Effector memory CD8-positive, alpha-beta T cell (primary cell): ENCODE measurements at places on chromosomes 7 and 10.

- DNase-seq = no peak
These were observed 174.4 kb downstream of the ARID5B start for GRCh38 chr10:62075912-62076311.

- DNase-seq = no peak
These were observed 58.6 kb upstream of the EBF3 start for GRCh38 chr10:130022511-130023299.

DNA sequence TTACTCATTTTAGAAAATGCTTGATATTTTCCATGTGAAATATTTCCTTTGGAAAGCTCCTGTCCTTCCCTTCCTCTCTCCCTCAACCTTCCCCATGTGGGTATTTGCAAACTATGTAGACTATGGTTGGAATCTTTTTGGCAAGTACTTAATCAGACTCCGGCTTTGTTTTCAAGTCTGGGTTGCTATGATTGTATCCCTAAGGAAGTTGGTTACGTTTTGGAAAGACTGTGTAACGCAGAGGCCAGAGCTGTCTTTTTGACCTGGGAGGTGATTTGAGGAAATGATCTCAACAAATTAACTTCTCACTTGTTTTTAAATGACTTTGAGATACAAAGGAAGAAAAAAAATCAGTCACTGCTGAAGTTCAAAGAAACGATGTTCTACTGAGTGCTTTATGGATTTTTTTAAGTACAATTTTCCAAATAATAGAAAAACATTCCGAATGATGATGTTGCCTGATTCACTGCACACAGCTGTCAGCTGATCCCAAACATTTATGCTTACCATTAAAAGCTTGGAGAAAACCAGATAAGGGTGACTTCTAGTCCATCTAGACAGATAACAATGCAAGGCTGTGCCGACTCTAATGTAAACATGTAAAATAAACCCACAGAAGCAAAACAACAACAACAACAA is 145.5 kb upstream of the CELF2 start:
- DNase-seq = no peak

- DNase-seq = no peak
These were observed 257.6 kb upstream of the GHITM start for GRCh38 chr10:83881661-83882060.

GRCh38 chr10:131891196-131891928 is 9.4 kb upstream of the PPP2R2D start:
- DNase-seq = no peak

GRCh38 chr10:79493806-79494205 is 18.5 kb upstream of the EIF5AL1 start:
- DNase-seq = no peak

DNA sequence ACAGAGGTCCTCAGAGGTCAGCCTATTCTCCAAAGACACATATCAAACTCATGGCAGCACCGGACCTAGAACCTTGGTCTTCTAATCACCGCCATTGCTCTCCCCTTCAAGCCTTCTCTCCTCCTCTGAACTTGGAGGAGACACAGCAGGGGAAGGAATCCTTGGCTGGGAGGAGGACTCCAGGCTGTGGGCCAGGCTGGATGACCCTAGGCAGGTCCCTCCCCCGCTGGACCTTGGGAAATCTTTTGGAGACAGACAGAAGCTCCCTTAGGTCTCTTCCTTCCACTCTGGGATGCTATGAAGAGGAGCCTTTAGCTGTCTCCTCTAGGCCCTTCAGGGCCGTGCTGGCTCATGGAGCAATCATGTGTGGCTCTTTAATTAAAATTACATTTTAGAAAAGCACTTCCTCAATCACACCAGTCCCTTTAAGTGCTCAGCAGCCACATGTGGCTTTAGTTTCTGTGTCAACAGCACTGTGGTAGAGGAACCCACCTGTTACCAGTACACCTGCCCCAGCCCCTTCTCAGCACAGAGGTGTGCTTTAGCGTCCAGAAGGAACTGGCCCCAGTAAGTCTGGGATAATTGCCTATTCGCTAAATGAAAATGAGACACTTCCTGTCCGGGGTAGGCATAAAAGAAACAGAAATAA is 238.2 kb downstream of the CELF2 start:
- DNase-seq = no peak

GRCh38 chr7:116087291-116087690 is 56.7 kb upstream of the TFEC start:
- DNase-seq = no peak

- DNase-seq = no peak
These were observed 97.0 kb downstream of the SUGCT start for GRCh38 chr7:40231796-40232195.

DNA sequence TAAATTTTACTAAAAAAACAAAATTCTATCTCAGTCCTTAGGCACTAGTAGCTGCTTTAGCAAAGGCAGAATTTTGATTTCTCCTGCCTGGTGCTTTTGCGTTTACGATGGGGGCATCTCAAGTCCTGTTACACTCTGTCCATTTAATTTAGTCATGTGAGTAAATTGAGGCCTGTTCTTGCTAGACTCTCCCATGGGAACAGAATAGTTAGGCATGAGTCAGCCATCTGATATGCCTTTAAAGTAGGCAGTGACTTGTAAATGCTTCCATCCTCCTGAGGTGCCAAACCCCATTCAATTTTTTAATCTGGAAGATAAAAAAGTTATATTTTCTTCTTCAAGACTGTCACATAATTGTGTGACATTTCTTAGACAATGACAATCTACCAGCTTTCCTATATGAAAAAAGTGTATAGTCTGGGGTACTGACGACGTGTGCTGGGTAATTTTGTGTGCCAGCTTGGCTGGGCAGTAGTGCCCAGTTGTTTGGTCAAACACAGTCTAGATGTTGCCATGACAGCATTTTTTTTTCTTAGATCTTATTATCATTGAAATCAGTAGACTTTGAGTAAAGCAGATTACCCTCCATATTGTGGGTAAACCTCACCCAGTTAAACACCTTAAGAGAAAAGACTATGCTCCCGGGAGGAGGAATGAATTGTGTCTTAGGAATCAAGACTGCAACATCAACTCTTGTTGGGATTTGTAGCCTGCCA is 603.4 kb downstream of the SORCS1 start:
- no peak for DNase-seq

DNA sequence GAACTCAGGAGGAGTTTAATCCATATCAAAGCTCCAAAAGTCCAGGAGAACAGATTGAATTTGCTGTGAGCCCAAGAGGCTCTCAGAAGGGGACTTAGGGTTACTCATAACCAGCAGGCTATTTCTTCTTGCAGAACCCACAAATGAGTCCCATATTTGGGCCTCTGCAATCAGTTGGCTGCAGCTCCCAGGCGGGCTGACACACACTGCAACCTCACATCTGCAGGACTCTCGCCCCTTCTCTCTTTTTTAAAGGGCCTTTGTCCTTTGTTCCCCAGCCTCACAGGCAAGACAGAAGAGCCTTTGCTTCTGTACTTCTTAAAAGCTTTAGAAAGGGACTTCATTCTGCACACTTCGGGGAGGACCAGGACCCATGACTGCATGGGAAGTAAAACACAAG is 26.7 kb downstream of the CREB3L2 start:
- no peak for DNase-seq

GRCh38 chr10:50392966-50393718 is 141.8 kb upstream of the ASAH2 start:
- DNase-seq = no peak

- DNase-seq = no peak
These were observed 29.0 kb downstream of the PDGFA start for GRCh38 chr7:490461-491291.

- no peak for DNase-seq
These were observed 28.5 kb downstream of the NAPEPLD start for GRCh38 chr7:103120362-103120761.

DNA sequence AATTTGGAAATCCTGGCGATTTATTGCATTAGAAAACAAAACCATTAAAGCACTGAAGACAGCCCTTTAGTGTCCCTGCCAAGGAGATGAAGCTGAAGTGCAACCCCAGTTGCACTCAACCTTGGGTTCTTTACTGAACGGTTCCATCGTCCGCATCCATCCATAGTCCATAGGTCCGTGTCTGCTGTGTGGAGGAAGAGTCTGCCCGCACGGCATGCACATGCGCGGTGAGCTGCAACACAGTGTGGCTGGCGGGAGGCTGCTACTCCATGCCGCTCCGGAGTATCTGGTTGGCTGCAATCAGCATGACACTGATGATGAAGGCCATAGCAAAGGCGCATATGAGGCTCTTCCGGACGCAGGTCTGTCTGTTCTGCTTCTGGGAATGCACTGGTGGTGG is 624.6 kb downstream of the CALN1 start:
- DNase-seq = no peak

- no peak for DNase-seq
These were observed 92.1 kb downstream of the CYP51A1 start for GRCh38 chr7:92042056-92042737.

GRCh38 chr10:88472540-88472939 is 110.6 kb downstream of the RNLS start:
- no peak for DNase-seq

DNA sequence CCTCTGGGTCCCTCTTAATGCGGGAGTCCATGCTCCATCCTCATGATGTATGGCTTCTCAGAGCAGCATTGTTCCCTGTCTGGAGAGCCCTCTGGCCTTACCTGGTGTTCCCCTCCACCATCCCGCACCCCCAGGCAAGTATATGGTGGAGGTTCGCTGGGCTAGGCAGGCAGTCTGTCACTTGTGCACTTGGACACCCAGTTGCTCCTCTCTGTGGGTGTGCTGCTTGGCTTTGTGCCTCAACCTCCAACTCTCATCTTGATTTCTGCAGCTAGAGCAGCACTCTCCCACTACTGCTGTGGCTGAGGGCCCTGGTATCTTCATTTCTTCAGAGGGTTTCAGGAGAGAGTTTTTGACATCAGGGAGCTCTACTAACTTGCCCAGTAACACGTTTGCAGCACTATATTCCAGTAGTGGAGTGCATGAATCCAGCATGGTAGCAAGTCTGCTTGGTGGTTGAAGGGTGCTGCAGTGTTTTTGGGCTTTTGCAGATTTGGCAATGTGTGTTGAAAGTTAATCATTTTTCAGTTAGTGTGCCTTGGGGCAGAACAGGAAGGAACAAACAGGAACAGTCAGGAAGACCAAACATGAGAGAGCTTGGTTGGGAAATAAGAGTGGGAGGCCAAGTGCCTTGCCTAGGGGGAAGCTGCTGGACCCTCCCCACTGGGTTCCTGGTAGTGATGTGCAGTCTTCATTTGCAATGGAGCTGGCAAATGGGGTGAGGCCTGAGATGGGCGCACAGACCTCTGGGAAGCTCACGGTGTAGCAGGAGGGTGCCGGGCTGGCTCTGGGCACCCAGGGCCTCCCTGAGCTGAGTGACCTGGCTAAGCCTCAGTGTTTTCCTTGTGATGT is 37.4 kb downstream of the TSPAN14 start:
- no peak for DNase-seq

- DNase-seq = no peak
These were observed 165.0 kb downstream of the CHN2 start for GRCh38 chr7:29359482-29360093.

DNA sequence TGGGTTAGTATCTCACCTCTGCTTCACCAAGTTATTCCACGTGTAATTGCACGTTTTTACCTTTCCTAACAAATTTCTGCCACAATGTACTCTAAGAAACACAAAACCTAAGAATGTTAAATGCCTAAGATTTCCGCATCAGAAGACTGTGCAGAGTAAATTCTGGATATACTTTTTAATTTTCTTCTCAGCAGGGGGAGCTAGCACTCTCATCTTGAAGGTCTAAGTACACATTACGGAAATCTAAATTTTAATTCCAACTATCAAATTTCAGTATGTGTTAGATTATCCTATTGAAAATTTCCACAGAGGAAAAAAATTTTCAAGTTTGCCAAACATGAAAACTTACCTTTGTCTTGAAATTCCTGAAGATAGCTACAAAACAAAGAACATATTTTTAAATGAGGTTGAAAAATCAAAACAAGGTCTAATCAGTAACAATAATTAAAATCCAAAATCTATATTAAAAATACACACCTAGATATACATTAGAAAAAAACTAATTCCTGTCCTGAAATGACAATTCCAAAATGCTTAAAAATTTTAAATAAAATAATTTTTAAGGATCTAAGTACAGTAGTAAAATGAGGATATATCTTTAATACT is 10.5 kb downstream of the SKAP2 start:
- no peak for DNase-seq

DNA sequence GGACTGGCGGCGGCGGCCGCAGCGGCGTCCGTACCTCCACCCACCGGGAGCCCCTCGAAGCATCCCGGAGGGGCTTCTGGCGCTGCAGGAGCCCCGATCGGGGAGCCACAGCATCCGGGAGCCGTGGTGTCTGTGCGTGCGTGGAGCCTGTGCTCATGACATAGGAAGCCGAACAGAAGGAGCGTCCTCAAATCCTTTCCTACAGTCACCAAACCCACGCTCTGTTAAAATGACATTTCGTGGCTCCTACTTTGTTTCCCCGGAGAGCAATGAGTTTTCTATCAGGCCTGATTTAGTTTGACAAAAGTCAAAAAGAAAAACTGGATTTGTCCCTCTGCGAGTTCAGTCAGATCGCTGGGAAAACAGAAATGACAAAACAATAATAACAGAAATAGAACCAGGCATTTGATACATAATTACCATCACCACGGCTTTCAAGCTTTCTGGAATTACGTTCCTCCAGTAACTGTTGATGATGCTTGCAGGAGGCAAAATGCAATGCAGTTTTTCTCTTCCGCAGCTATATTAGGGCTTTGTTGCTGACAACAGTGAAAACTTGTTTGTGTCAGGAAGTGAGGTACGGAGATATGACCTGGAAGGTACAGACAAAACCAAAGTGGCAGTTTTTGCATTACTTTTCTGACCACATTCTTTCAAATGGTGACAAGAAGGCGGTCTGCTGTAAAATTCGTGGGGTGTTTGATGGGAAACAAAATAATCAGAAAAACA is 219.3 kb upstream of the MKLN1 start:
- peak; percentile 68 for DNase-seq
